T-cell (primary cell): ENCODE measurements at places on chromosomes 11 and 22. TPM values are rescaled to one million over a fixed set of nuclear protein-coding genes. Genes with fewer than 3 reads are reported as not detected.

Gene DDI1
- total RNA-seq = not detected

Gene MUS81
- 95.6 TPM for total RNA-seq

Gene OR51B5
- total RNA-seq = 0.39 TPM

GRCh38 chr22:46829117-46829891 is 66.9 kb downstream of the TBC1D22A start:
- no peaks in the 10 kb centered on the region for H3K27me3 ChIP-seq
- no peak overlapping the region for H3K4me3 ChIP-seq
- no peaks in the 10 kb centered on the region for H3K4me1 ChIP-seq
- DNase-seq = no peak

DNA sequence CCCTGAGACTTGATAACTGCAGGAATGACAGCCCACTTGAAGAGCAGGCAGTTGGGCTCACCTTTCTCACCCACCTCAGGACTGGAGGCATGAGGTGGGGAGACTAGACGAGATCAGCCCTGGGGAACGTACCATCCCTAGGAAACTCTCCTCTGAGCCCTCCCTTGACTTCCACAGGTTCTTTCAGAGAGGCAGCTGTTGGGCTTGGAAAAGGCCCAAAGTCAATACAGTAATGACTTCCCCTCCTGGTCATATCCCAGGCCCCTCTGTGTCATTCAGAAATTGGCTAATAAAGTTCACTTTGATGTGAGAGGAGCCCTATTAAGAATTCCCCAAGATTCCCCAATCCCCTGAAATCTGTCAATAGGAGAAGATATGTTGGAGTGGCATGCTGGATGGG is 5.8 kb upstream of the NECTIN1 start:
- peaks cover 1% of the 10 kb centered on the region for H3K4me1 ChIP-seq
- H3K36me3 ChIP-seq = no peaks in the 10 kb centered on the region
- no peak overlapping the region for H3K4me3 ChIP-seq
- no peak overlapping the region for H3K27ac ChIP-seq
- no peak for DNase-seq

DNA sequence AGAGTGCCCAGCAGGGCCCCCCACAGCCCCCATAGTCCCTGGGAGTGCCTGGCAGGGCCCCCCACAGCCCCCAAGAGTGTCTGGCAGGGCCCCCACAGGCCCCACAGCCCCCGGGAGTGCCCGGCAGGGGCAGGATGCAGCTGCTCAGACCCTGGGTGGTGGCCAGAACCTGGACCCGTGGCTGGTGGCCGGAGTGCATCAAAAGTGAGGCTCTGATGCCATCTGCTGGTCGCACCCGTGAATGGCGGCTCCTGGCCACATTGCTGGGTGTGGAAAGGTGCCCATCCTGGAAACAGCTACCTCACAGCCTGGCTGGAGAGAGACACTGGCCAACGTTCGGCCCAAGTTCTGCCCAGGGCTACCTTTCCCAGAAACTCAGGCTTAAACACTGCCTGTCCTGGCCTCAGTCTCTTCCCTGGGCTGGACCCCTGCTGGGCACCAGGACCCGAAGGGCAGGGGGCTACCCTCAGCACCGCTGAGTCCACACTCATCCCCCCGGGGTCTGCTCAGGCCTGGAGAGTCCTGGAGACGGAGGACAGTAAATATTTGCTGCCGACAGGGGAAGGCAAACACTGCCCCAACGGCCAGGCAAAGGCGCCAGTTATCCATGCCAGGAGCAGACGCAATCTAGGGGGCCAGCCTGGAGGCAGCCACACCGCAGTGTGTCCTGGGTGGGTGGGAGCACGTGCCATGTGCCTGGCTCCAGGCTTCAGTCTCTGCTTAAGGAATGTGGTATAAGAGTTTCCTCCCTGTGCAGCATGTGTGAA is 4.4 kb downstream of the INS start:
- H3K4me1 ChIP-seq = peaks cover 11% of the 10 kb centered on the region
- no peaks in the 10 kb centered on the region for H3K36me3 ChIP-seq
- H3K4me3 ChIP-seq = no peak overlapping the region

DNA sequence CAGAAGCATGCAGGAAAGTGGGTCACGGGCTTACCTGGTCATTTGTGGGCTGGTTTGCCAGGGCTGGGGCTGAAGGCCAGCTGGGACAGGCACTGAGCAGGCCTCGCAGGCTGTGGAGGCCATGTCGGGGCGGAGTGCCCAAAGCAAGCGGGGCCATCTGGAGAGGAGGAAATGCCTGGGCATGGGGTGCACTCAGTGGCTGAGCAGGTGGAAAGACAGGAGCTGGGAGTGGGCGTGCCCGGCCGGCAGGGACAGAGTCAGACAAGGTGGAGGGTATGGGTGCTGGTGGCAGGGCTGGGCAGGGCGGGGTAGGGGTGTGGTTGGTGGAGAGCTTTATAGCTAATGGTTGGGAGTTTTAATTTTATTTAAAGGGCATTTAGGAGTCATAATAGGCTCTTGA is 27.4 kb downstream of the DAGLA start:
- H3K36me3 ChIP-seq = no peaks in the 10 kb centered on the region
- H3K27me3 ChIP-seq = no peaks in the 10 kb centered on the region
- H3K4me3 ChIP-seq = no peak overlapping the region
- H3K4me1 ChIP-seq = peaks cover 6% of the 10 kb centered on the region

DNA sequence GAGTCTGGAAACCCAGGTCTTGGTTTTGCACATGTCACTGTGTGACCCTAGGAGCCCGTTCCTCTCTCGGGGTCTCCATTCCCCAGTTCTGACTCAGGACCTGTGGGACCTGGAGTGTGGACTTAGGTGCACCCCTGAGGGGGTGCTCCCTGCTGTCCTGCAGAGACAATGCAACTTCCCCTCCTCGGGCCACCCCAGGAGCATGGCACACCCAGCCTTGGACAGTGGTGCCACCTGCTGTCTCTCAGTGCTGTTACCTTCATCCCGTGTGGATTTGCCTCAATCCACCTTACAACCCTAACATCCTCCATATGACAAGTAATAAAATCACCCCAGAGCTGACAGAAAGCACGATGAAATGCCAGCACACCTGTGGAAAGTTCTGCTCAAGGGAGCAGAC is 27.5 kb upstream of the CRYBB3 start:
- peaks cover 25% of the 10 kb centered on the region for H3K36me3 ChIP-seq
- H3K4me1 ChIP-seq = no peaks in the 10 kb centered on the region
- no peaks in the 10 kb centered on the region for H3K27me3 ChIP-seq
- H3K4me3 ChIP-seq = no peak overlapping the region
- H3K27ac ChIP-seq = no peak overlapping the region
- no peak for DNase-seq

GRCh38 chr11:44840521-44841251 is 110.0 kb downstream of the TP53I11 start:
- no peak overlapping the region for H3K27ac ChIP-seq
- no peaks in the 10 kb centered on the region for H3K4me1 ChIP-seq
- no peak overlapping the region for H3K4me3 ChIP-seq
- peaks cover 2% of the 10 kb centered on the region for H3K36me3 ChIP-seq
- no peaks in the 10 kb centered on the region for H3K27me3 ChIP-seq

DNA sequence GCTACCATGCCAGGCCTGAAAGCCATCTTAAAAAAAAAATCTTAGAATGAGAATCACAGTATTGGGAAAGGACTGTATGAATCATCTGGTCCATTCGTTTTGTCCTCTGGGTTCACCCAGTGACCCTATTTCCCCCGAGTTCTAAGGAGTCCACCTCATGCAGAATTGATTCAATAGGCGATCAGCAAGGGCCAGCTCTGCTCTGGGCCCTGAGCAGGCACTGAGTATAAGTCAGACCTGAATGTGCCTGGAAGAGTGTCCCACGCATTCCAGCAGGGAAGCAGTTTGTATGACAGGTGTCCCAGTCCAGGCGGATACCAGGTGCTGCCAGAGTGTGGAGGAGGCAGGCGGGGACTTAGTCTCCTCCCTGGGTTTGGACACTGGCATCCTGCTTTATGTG is 883 bp upstream of the HMOX1 start:
- H3K27ac ChIP-seq = no peak overlapping the region
- H3K36me3 ChIP-seq = no peaks in the 10 kb centered on the region
- H3K4me1 ChIP-seq = peaks cover 24% of the 10 kb centered on the region
- DNase-seq = no peak
- H3K4me3 ChIP-seq = no peak overlapping the region
- no peaks in the 10 kb centered on the region for H3K27me3 ChIP-seq

GRCh38 chr22:48558606-48559402 is 1268.9 kb downstream of the BRD1 start:
- no peaks in the 10 kb centered on the region for H3K4me1 ChIP-seq
- DNase-seq = no peak
- H3K27ac ChIP-seq = no peak overlapping the region
- H3K36me3 ChIP-seq = no peaks in the 10 kb centered on the region
- H3K27me3 ChIP-seq = peaks cover 20% of the 10 kb centered on the region

GRCh38 chr11:1228921-1229451 is 6.1 kb downstream of the MUC5B start:
- H3K4me3 ChIP-seq = no peak overlapping the region
- H3K27ac ChIP-seq = no peak overlapping the region
- H3K27me3 ChIP-seq = peaks cover 16% of the 10 kb centered on the region
- H3K4me1 ChIP-seq = no peaks in the 10 kb centered on the region

DNA sequence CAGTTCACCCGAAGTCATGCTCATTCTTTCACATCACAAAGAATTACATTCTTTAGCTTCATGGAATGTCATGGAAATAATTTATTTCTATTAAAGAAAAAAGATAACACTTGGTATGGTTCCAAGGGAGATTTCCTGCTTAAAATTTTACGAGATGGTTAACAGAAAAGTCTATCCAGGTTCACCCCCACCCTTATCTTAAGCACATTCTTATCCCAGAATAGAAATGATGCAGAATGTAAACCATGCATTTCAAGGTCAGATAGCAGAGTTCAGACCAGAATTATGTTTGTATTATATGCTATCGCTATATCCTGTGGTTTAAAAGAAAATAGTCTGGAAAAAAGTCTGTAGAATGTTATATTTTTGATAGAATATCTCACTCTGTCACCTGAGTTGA is 58.7 kb downstream of the GAS2 start:
- no peak overlapping the region for H3K4me3 ChIP-seq
- H3K36me3 ChIP-seq = no peaks in the 10 kb centered on the region
- no peaks in the 10 kb centered on the region for H3K4me1 ChIP-seq
- H3K27me3 ChIP-seq = no peaks in the 10 kb centered on the region
- H3K27ac ChIP-seq = no peak overlapping the region

DNA sequence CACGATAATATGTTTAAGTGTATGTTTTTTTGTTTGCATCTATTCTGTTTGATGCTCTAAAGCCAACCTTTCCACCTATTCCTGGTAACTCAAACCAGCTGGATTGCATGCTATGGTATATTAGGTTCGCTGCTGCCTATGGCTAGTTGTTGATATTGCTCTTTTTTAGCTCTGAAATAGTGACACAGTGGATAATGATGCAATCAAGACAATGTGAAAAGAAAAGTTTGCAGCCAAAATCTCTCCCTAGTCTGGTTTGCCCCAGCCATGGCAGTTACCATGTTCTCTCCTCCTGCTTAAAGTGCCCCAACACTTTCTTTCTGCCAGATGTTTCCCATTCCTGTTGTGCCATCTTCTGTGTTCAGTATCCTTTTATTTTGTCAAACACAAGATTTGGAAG is 269.7 kb downstream of the DYNC2H1 start:
- H3K4me1 ChIP-seq = no peaks in the 10 kb centered on the region
- no peak overlapping the region for H3K27ac ChIP-seq
- no peaks in the 10 kb centered on the region for H3K27me3 ChIP-seq
- no peaks in the 10 kb centered on the region for H3K36me3 ChIP-seq
- H3K4me3 ChIP-seq = no peak overlapping the region

- H3K4me3 ChIP-seq = no peak overlapping the region
- no peak for DNase-seq
- H3K36me3 ChIP-seq = no peaks in the 10 kb centered on the region
- no peak overlapping the region for H3K27ac ChIP-seq
- H3K27me3 ChIP-seq = peaks cover 23% of the 10 kb centered on the region
- H3K4me1 ChIP-seq = peaks cover 18% of the 10 kb centered on the region
Observed at GRCh38 chr11:60955571-60955970, 3.6 kb upstream of the SLC15A3 start.

- H3K27me3 ChIP-seq = no peaks in the 10 kb centered on the region
- no peak overlapping the region for H3K27ac ChIP-seq
- no peak for DNase-seq
- H3K4me1 ChIP-seq = no peaks in the 10 kb centered on the region
Observed at GRCh38 chr11:83549984-83550667, 264.0 kb upstream of the CCDC90B start.

GRCh38 chr11:86933891-86934581 is 21.2 kb downstream of the FZD4 start:
- H3K4me3 ChIP-seq = no peak overlapping the region
- H3K27ac ChIP-seq = no peak overlapping the region
- H3K4me1 ChIP-seq = no peaks in the 10 kb centered on the region
- H3K27me3 ChIP-seq = no peaks in the 10 kb centered on the region
- no peak for DNase-seq

DNA sequence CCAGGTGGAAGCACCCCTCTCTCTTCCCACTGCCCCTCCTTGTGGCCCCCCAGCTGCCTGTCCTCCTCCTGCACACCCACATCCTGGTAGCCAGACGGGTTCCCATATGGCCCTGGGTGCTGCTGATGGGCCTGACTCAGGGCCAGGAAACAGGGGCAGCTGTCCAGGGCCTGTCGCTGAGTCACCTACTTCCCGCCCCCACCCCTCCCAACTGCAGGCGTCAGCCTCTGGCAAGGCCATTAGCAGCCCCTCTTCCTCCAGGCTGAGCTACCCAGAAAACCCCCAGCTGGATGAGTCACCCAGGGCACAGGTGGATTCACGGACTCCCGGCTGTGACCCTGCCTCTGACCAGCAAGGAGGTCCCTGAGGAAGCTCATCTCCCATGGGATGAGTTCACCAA is 6.9 kb upstream of the GAL start:
- no peak overlapping the region for H3K27ac ChIP-seq
- H3K4me1 ChIP-seq = no peaks in the 10 kb centered on the region
- no peaks in the 10 kb centered on the region for H3K36me3 ChIP-seq
- H3K4me3 ChIP-seq = no peak overlapping the region

- H3K4me1 ChIP-seq = peaks cover 29% of the 10 kb centered on the region
- peak; percentile 44 for DNase-seq
- no peaks in the 10 kb centered on the region for H3K27me3 ChIP-seq
- peak overlapping the region; percentile 84 for H3K27ac ChIP-seq
- H3K4me3 ChIP-seq = peak overlapping the region; percentile 66
Observed at GRCh38 chr22:41286639-41287091, 678 bp upstream of the RANGAP1 start.

- H3K4me1 ChIP-seq = peaks cover 7% of the 10 kb centered on the region
- DNase-seq = no peak
- peaks cover 15% of the 10 kb centered on the region for H3K27me3 ChIP-seq
- no peak overlapping the region for H3K27ac ChIP-seq
Observed at GRCh38 chr11:124745270-124745834, 5.6 kb downstream of the NRGN start.

DNA sequence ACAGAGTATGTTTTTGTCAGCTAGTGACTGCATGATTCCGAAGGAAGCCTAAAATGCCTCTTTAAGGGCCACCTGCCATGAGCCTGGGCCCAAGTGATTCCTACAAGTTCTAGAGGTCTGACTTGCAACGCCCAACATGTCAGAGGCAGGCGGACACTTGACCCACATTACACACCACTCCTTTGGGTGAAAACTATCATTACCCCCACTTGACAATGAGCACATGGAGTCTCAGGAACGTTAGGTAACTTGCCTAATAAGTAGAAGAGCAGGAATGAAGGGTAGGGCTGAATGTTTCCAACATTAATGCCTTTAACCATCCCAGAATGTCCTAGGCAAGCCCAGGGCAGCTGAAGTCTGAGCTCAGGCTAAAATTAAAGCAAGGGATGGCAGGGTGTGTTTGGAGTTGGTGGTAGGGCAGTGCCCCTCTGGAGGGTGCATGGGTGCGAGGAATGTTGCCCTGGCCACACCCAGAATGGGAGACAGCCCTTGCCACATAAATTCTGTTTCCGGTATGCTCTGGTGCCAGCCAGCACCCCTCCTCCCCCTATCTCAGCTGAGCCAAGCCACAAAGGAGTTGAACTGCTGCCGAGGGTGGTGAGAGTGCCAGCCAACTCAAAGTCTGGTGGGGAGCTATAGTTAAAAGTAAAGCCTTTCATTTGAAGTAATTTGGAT is 2.5 kb downstream of the PLAAT2 start:
- no peak overlapping the region for H3K4me3 ChIP-seq
- H3K27me3 ChIP-seq = no peaks in the 10 kb centered on the region
- no peaks in the 10 kb centered on the region for H3K36me3 ChIP-seq
- peak overlapping the region; percentile 5 for H3K27ac ChIP-seq
- DNase-seq = peak; percentile 42
